ENCODE measurements at places on chromosomes 16 and 17.
A peak's percentile ranks its signal among the peaks of the same experiment; 100 is the strongest.

- DNase-seq, result no peak
Measured at GRCh38 chr16:52095471-52095870, 451.5 kb downstream of the TOX3 start.

DNA sequence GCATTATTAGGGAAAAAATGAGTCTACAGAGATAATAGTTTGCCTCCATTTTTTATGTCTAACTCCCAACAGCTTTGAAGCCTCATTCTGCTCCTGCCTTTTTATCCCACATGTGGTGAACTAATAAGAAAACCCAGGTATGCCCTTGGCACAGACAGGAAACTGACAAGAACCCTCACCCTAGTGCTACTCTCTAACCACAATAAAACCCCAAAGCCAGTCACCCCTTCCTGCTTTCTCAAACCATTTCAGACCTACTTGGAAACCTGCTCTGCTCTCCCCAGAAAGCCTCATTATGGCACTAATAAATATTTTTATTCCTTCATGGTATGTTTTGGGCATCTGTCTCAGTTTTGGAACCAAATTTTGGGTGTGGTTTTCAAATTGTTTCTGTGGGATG is 3.9 kb upstream of the MARVELD3 start:
- DNase-seq, result no peak

- DNase-seq, result no peak
Measured at GRCh38 chr16:3088450-3088849, 10.6 kb downstream of the ZSCAN10 start.

DNA sequence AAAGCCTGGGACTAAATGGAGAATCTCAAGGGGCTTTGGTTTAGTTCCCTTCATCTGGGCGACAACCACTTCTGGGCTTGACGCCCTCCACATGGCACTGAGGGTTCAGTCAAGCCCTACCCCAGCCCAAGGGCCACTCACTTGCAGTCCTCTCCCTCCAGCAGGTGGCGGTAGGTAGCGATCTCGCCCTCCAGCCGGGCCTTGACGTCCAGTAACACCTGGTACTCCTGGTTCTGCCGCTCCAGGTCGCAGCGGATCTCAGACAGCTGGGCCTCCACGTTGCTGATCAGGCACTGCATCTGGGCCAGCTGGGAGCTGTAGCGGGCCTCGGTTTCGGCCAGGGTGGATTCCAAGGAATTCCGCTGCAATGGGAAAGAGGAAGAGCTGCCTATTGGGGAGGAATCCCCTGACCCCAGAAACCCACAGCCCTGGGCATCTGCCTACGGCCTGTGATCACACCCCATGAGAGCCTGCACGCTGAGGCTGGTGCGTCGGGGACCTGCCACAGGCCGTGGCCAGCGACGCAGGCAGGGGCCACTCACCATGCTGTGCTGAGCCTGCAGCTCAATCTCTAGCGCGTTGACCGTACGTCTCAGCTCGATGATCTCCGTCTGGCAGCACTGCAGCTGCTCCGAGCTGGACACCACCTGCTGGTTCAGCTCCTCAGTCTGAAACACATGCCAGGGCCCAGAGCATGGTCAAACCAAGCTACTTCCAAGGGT is 2.7 kb downstream of the KRT36 start:
- DNase-seq, result no peak

GRCh38 chr16:89167425-89167941 is 4.1 kb upstream of the CDH15 start:
- peak; percentile 44 for DNase-seq
